NCI-H1436 (cell line): ENCODE measurements at places on chromosomes 11 and 22.

GRCh38 chr11:124586238-124586860 lies 16.6 kb downstream of the OR8A1 start:
- peak; percentile 2 for DNase-seq

GRCh38 chr22:44210722-44211121 lies 30.0 kb downstream of the PARVG start:
- no peak for DNase-seq

DNA sequence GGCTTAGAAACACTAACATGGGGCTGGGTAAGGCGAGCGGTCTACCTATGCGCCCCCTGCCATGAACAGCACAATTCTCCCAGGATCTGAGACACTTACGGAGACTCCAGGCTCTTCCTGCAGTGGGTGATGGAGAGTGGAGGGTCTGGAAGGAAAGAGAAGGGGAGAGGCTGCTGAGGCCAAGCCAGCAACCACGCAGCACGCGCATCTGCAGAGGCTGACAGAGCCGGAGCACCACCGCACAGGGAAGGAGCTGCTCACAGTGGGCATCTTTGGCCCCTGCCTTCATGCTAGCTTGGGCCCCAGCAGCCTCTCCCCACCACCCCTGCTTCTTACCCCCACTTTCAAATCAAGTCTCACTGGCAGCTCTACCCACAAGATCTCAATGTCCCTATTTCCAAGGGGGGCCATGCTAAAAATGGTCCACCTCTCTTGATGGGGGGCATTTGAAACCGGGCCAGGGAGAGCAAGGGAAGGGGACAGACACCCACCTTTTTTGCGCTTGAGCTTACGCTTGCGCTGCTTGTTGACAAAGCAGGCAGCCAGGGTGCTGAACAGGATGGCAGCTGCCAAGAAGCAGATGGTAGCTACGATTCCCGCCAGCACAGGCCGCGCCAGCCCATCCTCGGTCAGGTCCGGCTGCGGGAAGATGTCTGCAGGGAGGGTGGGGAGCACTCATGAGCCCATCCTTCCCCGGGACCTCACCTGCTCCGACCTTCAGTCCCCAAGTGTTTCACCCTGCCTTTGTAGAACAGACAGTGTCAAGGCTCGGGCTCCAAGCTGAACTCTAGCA lies 34.5 kb downstream of the IGSF9B start:
- no peak for DNase-seq

GRCh38 chr11:73002214-73002613 lies 139.9 kb downstream of the FCHSD2 start:
- DNase-seq = no peak

DNA sequence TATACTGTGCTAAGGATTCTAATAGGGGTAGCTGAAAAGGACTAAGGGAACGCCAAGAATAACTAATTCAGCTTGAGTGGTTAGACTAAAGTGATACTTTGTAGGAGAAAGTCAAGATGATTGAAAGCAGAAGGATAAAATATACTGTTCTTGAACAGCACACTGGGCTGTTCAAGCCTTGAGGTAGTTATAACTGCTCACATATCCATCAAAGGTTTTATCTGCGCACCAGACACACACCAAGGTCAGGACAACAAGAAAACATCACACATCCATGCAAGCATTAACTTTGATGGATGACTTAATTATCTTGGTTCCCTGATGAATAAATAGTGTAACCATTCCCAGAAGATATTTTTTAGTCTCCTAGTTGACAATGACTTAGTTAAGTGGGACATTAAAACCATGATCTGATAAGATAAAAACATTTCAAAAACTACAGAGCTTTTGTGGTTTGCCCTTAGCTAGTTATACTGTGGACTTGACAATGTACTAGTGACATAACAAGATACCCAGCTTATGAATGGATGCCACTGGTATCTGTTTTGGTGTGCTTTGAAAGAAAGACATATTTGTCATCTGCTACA lies 728.9 kb downstream of the JRKL start:
- DNase-seq = no peak

DNA sequence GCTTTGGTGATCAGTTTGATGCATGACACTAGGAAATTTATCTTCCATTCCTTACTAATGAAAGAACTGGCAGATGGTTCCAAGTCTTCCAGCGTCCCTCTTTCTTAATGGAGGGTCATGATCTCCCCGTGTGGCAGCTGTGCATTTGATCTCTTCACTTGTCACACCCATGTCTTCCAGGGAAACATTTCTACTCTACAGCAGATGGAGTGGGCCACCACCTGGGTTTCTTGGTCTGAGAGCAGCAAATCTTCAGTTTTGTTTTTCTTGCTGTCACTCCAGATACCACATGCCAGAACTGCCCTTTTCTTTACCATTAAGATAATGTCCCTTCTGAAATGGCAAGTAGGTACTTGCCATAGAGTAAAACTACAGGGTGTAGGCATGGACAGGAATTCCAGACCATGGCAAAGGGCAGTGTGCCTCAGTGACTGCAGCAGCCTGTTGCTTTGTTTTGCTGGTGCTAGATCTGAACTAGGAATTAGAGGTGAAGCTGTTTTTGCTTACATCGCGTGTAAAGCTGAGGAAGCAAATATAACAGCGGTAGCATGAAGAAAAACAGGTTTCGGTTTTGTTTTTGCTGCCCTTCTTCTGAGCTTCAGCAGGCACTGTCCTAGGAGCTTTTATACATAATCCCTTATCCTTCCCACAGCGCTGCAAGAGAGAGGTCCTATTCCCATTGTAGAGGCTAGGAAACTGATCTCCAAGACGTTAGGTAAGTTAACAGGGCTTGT lies 20.7 kb upstream of the C11orf96 start:
- DNase-seq = no peak

- DNase-seq = no peak
These were observed 423.3 kb downstream of the TMEM135 start for GRCh38 chr11:87460842-87461637.

- DNase-seq = no peak
These were observed 117.7 kb downstream of the KCNC1 start for GRCh38 chr11:17852246-17852645.

GRCh38 chr11:45031912-45032519 lies 81.3 kb upstream of the TP53I11 start:
- no peak for DNase-seq

DNA sequence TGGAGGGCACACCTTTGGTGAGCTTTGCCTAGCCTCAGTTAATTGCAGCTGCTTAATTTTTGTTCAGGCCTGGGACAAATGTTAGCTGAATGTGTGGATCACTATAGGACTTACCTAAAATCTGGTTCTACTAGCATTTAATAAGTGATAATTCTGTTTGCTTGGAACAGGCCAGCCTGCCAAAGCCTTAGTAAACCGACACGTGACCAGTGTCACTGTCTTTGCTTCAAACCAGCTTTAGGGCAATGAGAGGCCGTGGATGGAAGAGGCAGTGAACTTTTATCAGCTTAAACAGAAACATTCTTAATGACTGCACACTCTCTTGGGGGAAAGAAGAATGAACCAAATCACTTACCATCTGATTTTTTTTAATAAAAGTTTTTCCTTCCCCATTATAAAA lies 10.8 kb downstream of the PARVA start:
- no peak for DNase-seq

- no peak for DNase-seq
These were observed 15.2 kb downstream of the CCDC157 start for GRCh38 chr22:30371981-30372380.

- no peak for DNase-seq
These were observed 22.5 kb upstream of the EED start for GRCh38 chr11:86222081-86222480.

- no peak for DNase-seq
These were observed 19.8 kb downstream of the MMP27 start for GRCh38 chr11:102685754-102686153.

DNA sequence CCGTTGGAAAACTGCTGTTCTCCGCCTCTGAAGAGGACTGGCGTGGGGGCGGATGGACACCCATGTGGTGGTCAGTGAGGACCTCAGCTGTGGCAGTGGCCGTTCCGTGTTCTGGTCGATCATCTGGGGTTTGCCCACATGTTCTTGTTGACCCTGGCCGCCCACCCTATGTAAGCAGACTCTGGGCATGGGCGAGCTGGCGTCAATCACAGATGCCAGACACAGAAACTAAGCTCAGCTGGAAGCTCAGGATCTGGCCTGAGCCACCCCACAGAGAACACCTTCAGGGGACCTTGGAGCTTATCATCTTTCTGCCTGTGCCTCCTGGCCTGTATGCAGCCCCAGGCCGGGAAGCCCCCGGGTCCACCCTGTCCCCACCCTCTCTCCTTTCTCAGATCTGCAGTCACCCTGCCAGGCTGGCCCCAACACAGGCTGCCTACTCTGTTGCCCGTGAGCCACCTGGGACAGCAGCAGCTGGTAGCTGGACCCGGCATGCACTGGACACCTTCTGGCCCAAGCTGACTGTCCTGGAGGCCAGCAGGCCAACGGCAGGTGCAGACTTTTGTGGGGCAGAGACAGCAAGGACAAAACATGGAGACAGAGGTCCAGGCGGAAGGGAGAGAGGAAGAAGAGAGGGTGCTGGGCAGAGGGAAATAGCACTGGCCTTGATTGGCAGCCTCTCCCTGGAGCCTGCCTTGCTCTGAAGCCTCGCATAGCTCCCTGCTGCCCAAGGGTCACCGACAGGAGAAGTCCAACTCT lies 91.5 kb downstream of the PHF21B start:
- no peak for DNase-seq

GRCh38 chr22:16834971-16835370 lies 9.8 kb upstream of the XKR3 start:
- no peak for DNase-seq

- no peak for DNase-seq
These were observed 474.8 kb downstream of the NTM start for GRCh38 chr11:131845255-131845654.

- no peak for DNase-seq
These were observed 218.5 kb downstream of the DYNC2H1 start for GRCh38 chr11:103327721-103328120.

GRCh38 chr11:70906101-70906500 lies 346.3 kb downstream of the SHANK2 start:
- no peak for DNase-seq

GRCh38 chr22:17994424-17995108 lies 29.8 kb downstream of the MICAL3 start:
- no peak for DNase-seq
